Stimulated activated CD8-positive, alpha-beta memory T cell treated with anti-CD3 and anti-CD28 coated beads, Interleukin-4, amount 100 ng/mL, for 1 hour (primary cell): ENCODE measurements at places on chromosomes 5 and 9.

- no peak for DNase-seq
These were observed 58.6 kb downstream of the THBS4 start for GRCh38 chr5:80093796-80094195.

- no peak for DNase-seq
These were observed 386.6 kb upstream of the RPS23 start for GRCh38 chr5:82664732-82665131.

DNA sequence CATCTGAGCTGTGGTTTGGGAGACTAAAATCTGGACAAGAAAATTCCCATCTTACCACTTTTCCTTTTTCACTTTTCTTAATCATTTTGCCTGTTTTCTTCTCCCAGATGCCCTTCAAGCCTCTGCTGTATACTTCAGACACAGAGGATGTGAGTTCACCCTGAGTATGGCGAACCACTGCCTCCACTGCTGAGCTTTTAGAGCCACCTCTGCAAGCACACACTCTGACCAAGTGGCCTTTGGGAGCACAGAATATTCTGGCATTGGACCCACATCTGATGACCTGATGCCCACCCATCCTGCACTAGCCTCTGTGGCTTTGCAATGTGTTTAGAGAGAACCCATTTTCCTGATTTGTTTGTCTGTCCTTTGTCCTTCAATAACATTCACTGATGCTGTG is 32.5 kb downstream of the TERT start:
- DNase-seq: no peak

DNA sequence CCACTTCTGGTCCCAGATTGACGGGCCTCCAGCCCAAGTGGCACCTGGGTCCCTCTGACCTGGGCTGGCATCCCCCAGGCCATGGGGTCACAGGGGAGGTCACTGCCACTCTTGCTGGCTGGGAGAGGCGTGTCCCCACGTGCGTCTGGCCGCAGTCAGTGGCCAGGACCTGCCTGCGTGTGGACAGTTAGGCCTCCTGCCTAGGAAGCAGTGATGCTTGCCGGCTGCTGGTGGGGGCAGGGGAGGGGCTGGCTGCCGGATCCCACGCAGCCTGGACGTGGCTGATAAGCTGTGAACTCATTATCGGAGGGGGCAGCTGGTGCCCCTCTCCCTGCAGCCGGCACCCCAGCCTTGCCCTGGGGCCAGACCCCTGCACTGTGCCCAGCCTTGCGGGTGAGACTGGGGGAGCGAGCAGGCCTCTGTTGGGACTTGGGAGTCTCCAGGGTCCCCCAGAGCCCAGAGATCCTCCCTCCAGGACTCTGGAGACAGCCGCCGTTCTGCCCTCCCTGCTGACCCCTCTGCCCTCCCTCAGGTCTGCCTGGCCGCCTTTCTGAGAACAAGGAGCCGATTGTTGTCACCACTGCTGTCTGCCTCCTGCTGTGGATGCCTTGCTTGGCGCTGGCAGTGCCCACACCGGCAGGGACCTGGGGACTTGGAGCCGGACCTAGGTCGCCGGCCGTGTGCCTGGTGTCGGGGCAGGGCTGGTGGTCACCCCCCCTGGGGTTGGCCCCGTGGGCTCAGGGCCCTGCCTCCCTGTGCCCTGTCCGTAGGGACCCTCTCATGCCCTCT is 12.3 kb downstream of the RXRA start:
- no peak for DNase-seq

- DNase-seq: peak; percentile 3
These were observed 782 bp downstream of the BICD2 start for GRCh38 chr9:92763721-92764380.

DNA sequence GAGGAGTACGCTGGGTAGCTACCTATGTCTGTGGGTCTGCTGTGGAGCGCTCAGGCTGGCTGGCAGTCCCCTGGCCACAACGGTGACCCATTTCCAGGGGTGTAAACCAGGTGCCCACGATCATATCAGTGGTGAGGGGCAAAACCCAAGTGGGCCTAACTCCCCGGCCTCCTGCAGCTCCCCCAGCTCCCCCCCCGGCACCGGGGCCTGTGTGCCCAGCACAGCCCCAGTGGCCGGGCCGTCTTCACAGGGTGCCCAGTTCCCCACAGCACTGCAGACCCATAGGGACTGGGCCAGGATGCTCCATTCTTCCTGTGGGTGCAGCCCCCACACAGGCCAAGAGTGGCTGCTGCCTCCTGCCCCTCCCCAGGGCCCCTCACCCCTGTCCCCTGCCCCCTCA is 958 bp upstream of the LCN8 start:
- DNase-seq: no peak

GRCh38 chr9:126365780-126366179 is 39.2 kb downstream of the MVB12B start:
- no peak for DNase-seq

GRCh38 chr9:132312873-132313272 is 41.9 kb downstream of the SETX start:
- no peak for DNase-seq

DNA sequence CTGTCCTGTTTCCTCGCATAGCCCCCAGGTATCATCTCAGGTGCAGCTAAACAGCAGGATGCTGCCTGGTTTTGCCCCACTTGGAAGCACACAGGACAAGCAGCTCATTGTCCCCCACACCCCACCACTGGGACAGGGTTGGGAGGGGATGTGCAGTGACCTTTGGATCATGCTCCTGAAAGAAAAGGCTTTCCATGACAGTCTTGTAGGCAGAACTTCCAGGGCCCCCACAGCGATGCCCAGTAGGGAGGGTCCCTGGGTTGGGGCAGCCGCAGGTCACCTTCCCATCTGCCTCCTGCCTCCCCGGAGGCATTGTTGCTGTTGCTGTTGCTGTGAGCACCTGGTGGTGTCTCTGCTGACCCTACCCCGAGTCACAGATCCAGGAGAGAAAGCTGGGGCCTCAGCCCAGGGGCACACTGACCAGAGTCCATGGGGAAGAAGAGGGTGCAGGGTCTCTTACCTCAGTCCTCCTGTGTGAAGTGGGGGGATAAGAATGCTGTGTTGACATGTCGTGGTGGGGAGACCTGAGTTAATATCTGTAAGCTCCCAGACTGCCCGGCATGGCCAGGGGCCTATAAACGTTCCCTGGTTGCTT is 8.5 kb downstream of the CEP72 start:
- DNase-seq: no peak

GRCh38 chr9:29183971-29184370 is 1610.7 kb upstream of the C9orf72 start:
- no peak for DNase-seq

DNA sequence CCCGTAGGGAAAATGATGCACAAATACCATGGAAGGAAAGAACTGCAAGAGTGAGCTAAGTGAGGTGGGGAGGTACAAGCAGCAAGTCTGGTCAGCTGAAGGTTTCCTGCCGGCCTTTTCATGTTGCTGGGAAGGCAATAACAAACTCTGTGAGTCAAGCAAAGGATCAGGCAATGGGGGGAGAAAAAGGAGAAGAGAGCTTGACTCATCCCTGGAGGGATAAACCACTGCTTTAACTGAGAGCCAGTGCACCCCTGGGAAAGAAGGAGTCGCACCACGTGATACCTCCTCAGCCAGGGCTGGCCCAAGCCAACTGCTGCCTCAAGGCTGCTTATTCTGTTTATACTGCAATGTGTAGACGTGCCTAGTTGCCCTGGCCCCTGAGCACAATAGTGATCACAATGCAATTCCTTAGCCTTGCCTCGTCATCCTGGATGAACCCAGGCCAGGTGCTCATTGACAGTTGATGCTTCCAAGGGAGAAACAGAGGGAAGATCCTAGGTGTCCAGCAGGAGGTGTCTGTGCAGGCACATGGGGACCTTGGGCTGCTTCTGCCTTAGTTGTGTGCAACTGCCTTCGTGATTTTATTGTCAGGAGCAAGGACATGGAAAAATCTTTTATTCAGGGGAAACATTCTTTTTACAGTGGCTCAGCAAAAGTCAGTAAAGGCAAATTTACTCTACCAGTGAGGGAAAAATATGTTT is 203.0 kb upstream of the TUT7 start:
- DNase-seq: no peak

DNA sequence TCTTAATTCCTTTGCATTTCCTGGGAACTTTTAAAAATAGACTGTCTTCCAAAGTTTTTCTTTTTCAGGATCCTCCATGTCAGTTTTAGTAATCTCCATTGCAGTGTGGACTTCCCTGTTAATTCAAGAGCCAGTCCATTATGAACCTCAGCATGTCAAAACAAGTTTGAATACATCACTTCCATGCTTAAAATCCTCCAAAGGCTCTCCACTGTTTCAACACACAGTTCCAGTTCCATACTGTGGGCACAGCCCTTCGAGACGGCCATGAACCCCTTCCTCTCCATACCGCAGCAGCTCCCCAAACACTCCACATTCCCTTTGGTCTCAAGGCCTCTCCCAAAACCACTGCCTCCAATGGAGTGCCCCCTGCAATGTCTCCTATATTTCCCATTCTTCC is 19.5 kb downstream of the LIFR start:
- no peak for DNase-seq

- no peak for DNase-seq
These were observed 302.3 kb downstream of the ARL15 start for GRCh38 chr5:54007827-54008777.

DNA sequence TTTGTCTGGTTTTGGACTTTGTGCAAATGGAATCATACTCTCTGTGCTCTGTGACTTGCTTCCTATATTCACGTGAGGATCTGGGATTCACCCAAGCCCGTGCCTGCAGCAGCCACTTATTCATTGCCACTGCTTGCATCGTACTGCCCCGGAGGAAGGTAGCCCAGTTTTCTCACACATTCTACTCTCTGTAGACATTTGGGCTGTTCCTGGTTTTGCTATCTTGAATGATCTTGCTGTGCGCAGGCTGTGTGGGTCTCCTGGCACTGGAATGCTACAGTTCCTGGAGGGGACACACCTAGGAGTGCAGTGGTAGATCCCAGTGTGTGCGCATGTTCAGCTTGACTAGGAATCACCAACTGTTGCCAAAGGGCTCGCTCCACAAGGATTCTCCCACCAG is 99.2 kb upstream of the BOD1 start:
- DNase-seq: no peak

DNA sequence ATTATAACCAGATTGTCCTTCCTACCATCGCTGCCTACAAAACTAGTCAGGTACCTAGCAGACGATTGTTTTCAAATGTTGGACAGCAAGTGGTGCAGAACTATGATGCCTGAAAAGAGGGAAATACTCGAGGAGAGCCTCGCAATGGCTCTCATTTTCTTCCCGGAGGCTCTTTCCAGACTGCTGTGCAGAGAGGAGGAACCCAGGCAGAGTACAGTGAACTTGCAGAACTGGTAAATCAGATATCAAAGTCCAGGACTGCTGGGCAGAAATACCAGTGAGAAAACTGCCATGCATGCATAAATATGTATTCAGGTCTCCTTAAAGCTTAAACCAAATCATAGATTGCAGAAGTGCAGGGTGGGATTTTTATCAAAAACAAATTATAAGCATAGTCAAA is 26.4 kb upstream of the UGT3A1 start:
- DNase-seq: no peak

- DNase-seq: no peak
These were observed 114.2 kb downstream of the ANXA1 start for GRCh38 chr9:73265876-73266275.

- DNase-seq: no peak
These were observed 142.9 kb upstream of the MSX2 start for GRCh38 chr5:174581479-174581878.

DNA sequence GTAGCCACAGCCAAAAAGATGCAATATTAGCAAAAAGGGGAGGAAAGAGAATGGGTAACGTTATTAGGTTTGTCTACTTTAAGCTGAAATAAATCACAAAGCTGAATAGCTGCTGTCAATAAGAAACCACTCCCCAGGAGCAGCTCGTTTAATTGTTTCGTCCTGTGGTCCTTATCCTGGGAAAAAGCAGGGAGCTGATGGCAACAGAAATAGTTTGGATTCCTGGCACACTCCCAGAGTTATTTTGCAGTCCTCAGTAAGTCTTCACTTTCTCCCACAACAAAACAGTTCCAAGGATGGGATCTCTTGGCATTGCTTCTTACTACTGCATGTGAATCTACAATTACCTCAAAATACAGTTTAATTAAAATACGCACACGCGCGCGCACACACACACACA is 28.8 kb downstream of the FRMD3 start:
- DNase-seq: no peak

GRCh38 chr5:154345255-154345952 is 100.4 kb upstream of the SAP30L start:
- DNase-seq: no peak

DNA sequence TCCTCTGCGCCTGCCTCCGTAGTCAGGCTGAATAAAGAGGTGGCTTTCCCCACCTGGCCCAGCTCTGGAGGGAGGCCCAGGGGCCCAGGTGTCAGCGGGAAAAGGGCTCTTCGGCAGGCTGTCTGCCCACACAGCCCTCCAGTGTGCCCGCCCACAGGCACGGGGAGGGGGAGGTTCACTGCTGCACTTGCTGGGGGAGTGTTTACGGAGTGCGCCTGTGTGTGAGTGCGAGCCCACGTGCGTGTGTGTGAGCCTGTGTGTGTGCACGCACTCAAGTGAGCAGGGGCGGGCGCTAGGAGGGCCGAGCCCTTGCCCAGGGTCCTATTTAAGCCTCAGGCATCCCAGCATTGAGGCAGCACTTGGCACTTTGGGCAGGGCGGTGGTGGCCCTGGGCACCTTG is 10.9 kb downstream of the DNLZ start:
- DNase-seq: no peak

DNA sequence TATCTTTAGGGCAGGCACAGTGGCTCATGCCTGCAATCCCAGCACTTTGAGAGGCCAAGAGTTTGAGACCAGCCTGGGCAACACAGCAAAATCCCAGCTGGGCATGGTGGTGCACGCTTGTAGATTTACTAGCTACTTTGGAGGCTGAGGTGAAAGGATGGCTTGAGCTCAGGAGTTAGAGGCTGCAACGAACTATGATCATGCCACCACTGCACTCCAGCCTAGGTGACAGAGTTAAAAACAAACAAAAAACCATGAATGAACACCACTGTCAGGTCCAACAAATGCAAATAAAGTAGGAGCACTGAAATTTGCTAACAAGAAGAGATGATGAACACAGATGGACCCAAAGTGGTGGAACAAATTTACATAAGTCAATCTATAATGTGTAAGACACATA is 4.9 kb downstream of the PTBP3 start:
- no peak for DNase-seq

- DNase-seq: no peak
These were observed 284.5 kb downstream of the MAT2B start for GRCh38 chr5:163789870-163790269.

- DNase-seq: no peak
These were observed 16.8 kb upstream of the ANGPTL2 start for GRCh38 chr9:127139071-127139731.
